ENCODE measurements at places on chromosomes 2 and 18.

GRCh38 chr2:150441784-150442183 is 45.7 kb downstream of the RND3 start:
- DNase-seq = no peak

DNA sequence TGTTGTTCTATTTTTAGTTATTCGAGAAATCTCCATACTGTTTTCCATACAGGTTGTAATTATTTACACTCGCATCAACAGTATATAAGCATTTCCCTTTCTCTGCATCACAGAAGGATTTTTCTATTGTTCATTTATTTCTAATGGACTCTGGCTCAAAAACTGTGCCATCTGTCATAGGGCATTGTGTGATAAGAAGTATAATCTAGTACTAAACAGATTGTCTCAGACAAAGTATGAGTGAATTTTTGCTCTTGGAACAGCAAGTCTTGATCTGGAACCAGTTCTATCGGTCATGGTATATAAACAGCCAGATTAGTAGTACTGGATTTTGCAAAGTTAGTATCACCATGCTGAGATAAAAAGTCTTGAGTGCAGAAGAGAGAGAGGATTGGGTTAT is 145.8 kb downstream of the KIAA1328 start:
- no peak for DNase-seq

- DNase-seq = no peak
Measured at GRCh38 chr2:96267159-96267971, 1.3 kb downstream of the CIAO1 start.

DNA sequence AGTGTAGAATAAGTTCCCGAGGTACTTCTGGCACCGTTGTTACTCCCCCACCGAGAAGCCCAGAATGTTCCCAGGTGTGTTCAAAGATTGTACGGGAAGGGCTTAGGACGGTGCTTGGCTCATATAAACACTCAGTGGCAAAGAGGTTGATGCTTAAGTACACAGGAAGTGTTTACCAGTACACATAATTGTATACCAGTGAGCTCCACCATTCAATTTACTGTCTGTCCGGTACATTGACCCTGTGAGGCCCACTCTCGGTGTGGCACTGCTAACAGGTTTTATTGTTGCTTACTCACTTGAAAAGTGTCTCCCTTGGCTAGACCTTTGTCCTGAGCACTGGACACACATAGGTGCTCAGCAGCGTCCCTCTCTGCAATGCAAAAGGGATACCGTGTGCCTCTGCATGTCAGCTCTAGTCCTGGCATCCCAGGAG is 191.0 kb downstream of the NEDD4L start:
- DNase-seq = no peak

- no peak for DNase-seq
Measured at GRCh38 chr2:65316072-65316471, 88.4 kb downstream of the ACTR2 start.

DNA sequence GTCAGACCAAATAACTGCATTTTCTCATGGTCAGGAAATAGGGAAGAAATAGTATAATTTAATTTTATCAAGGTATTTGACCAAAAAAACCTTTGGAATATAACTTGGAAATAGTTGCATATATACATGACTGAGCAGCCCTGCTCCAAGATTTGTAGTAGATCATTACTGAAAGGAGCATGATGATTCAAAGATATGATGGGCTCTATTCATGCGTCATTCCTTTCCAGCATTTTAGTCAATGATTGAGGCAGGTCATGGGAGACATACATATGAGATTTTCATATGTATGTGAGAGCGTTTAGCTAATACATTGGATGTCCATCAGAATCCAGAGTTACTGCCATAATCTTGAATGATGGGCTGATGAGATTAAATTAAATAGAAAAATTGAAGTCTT is 74.5 kb downstream of the CAB39 start:
- DNase-seq = no peak
